Jurkat, Clone E6-1 (cell line): ENCODE measurements at places on chromosomes 5 and 9.

GRCh38 chr9:135707252-135708138, 5.5 kb downstream of the KCNT1 start:
- DNase-seq = no peak

- no peak for DNase-seq
Observed at GRCh38 chr5:162456086-162456485, 388.5 kb downstream of the GABRG2 start.

GRCh38 chr5:170894665-170895064, 32.8 kb downstream of the RANBP17 start:
- DNase-seq = no peak

- DNase-seq = peak; percentile 70
Observed at GRCh38 chr9:76403352-76403751, 9.1 kb upstream of the RFK start.

GRCh38 chr5:150035139-150035895, 34.8 kb downstream of the HMGXB3 start:
- no peak for DNase-seq

GRCh38 chr5:91307048-91307447, 76.1 kb downstream of the ARRDC3 start:
- DNase-seq = no peak

DNA sequence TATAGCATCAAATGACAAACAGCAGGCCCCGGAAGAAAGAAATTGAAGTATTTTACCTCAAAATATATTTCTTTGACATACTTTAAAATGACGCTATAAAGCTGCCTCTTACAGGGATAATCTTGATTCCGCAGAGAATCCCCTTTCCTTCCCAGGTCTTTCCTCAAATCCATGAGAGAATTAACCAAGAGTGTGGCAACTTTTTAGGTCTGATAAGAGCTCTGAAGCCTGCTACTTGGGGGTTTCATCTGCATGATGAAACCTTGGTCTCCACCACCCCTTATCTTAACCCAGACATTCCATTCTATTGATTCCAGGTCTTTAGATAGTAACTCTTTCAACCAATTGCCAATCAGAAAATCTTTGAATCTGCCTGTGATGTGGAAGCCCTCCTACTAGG, 173.8 kb downstream of the CEMIP2 start:
- no peak for DNase-seq

DNA sequence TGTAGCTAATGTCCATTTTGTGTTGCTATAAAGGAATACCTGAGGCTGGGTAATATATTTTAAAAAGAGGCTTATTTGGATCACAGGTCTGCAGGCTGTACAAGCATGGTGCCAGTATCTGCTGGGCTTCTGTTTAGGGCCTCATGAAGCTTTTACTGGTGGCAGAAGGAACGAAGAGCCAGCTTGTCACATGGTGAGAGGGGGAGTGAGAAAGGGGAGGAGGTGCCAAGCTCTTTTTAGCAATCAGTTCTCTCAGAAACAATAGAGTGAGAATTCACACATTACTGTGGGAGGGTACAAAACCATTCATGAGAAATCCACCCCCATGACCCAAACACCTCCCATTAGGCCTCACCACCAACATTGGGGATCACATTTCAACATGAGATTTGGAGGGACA, 340.9 kb downstream of the RASEF start:
- no peak for DNase-seq

DNA sequence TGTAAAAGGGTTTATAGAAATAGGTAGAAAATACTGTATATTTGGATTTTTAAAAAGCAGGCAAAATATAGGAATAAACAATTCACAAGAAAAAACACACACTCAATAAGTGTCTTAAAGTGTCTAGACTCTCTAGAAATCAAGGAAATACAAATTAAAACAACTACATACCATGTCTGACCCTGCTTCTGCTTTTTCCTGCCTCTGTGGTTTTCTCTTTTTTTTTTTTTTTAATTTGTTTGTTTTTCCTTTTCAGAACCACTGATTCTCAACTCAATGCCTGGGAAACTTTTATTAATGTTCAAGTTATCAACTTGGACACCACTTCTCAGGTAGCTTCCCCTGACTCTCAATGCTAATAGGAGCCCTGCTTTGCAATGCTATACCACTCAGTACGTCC, 25.5 kb upstream of the TAS2R1 start:
- no peak for DNase-seq

- no peak for DNase-seq
Observed at GRCh38 chr9:134707031-134707680, 65.6 kb downstream of the COL5A1 start.

DNA sequence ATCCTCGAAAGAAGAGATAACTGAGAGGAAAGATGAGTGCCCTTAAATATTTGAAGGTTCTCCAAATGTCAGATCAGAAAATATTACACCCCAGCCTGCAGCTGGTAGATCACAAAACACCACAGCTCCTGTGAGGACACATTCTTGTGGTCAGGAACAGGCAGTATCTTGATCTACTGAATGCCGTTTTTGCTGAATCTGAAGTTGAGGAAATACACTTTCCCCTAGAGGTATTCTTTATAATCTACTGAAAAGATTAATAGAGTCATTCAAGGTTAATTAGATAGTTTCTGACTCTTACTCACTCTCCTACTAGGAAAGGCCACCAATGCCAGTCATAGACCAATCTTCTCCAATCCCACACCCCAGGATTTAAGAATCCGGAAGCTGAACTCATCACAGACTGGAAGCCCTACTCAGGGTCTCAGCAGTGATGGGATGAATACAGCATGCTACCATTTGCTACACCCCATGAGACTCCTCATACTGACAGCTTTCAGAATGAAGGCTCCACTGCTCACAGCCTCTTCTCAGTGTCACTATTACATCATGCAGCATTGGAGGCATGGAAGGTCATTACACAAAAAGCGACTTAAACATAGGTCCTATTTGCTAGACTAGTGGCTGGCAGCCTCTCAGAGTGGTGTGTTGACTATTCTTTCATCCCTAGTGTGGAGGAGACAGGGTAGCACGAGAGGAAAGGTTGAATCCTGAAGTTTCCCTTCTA, 143.9 kb upstream of the SLC1A3 start:
- DNase-seq = peak; percentile 59

- DNase-seq = no peak
Observed at GRCh38 chr9:131484560-131485185, 18.0 kb upstream of the POMT1 start.

- no peak for DNase-seq
Observed at GRCh38 chr5:378976-379742, 57.6 kb downstream of the AHRR start.

GRCh38 chr9:90251316-90251715, 391.3 kb downstream of the DIRAS2 start:
- DNase-seq = no peak

DNA sequence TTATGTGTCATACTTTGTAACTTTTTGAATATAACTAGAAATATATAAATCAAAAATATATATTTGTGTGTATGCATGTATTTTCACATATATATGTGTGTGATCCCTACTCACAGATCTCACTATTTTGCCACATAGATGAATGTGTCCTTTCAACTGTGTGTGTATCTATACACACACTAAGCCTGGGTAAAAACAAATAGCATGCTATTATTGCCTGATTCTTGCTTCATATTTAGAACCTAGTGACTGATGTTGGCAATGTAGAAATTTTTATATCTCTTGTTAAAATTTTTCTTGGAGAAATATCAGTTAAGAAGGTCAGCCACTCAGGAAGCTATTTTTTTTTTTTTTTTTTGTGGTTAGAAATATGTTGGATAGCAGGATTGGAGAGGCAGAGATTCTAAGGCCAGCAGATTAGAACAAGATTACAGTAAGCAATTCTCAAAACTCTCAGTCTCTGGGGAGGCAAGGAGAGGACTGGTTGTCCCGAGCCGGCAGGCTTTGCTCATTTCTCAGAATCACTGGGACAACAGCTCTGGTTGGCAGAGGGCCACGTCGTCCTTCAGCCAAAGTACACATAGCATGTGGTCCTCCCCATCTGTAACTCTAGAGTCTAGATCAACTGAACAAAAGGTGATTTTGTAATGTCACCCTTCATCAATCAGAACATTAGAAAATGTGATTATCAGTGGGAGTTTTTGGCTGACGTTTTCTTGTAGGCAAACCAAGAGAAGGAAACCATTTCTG, 19.7 kb downstream of the C6 start:
- DNase-seq = no peak

- DNase-seq = no peak
Observed at GRCh38 chr5:126917918-126918614, 112.3 kb downstream of the MARCHF3 start.

DNA sequence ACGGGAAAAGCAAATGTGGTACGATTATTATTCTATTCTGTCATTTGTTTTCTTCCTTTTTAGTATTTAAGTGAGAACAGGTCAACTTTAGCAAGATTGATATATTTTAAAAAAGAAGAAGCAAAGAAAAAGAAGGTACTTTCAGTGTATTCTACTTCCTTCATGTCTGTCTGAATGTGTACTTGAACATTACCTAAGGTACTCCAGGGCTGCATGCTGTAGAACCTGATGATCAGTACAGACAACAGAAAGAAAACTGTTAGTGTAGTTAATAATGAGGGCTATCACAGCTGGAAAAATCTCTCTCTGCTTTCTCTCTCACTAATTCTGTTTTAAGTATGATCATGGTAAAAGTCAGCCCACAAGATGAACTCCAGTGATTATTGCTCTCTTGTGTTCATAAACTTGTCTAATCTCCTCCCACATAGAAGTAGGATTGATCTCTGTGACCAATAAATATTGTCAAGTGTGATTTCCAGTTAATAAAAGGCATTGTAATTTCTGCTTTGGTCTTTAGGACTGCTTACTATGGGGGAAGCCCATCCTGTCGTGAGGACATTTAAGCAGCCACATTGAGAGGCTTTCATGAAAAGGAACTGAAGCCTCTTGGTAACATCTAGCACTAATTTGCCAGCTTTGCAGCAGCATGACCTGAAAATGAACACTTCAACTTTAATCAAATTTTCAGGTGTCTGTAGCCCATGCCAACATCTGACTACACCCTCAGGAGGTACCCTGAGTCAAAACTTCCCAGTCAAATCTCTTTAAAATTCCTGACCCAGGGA, 864.0 kb upstream of the ACO1 start:
- no peak for DNase-seq

- DNase-seq = no peak
Observed at GRCh38 chr5:33936381-33937016, at the start of gene RXFP3. RXFP3 (plus strand) TSS chr5:33936386; CDS start chr5:33936741, 355 bp downstream.

GRCh38 chr5:112548246-112548881, 129.3 kb upstream of the EPB41L4A start:
- no peak for DNase-seq

- no peak for DNase-seq
Observed at GRCh38 chr5:38371596-38371995, 113.2 kb downstream of the EGFLAM start.

GRCh38 chr9:132780230-132781007, 97.7 kb downstream of the AK8 start:
- no peak for DNase-seq

DNA sequence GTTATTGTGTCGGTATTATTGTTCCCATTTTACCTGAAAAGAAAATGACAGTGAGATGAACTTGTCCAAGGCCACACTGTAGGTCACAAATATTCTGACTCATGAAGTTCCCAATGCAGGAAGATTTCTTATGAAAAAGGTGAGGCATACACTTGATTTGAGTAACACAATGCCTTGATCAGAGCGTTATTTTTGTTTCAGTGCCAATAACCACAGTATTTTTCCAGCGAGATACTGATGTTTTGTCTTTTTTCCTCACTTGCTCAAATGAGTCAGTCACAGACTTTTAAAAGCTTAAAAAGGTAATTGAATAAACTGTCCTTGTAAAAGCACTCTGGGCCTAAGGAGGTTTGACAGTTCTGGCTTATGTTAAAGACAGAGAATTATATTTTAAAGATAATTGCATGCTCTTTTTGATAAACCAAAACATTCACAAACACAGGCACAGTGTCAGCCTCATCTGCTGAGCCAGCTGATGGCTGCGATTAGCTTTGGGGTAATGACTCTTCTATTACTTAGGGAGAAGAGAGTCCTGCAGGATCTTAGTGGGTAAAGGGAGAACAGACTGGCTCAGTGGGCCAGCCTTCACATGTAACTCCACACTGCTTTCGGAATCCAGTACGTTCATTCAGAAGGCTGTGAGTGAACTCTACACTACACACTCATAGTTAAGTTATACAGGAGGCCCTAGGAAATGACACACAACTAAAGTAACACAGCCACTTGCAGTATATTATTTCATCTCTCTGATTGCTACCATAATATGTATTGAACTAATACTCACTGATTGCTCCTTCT, 165.5 kb upstream of the CD180 start:
- no peak for DNase-seq

GRCh38 chr5:129074903-129075302, 19.6 kb upstream of the ISOC1 start:
- no peak for DNase-seq

GRCh38 chr9:93065135-93065720, 6.7 kb downstream of the SUSD3 start:
- DNase-seq = no peak

GRCh38 chr9:95936579-95937075, 61.1 kb downstream of the ERCC6L2 start:
- DNase-seq = no peak

DNA sequence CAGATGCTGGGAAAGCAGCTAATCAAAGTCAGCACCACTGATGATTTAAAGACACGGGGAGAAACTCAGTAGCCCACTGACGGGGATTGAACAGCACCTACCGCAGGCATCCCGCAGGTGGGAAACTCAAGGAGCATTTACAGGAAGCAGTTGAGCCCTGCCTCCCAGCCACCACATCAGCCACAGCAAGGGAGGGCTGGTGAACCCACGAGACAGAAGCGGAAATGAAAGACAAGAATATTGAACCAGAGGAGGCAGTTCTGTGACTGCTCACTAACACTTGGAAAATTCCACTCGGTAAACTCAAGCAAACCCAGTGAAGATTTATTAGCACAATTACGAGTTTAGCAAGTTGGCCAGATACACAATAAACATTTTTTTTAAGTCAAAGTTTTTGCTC, 10.6 kb upstream of the FAM163B start:
- DNase-seq = peak; percentile 90

DNA sequence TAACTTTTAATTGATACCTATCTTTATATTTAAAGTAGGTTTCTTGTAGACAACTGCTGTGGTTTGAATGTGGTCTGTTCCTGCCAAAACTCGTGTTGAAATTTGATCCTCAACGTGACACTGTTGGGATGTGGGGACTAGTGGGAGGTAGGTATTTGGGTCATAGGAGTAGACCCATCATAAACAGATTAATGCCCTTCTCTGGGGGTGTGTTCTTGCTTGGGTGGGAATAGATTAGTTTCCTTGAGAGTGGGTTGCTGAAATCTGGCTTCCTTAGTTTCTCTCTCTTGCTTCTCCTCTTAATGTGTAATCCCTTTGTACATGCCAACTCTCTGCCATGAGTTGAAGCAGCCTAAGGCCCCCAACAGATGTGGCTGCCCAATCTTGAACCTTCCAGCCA, 34.6 kb upstream of the IPPK start:
- no peak for DNase-seq

DNA sequence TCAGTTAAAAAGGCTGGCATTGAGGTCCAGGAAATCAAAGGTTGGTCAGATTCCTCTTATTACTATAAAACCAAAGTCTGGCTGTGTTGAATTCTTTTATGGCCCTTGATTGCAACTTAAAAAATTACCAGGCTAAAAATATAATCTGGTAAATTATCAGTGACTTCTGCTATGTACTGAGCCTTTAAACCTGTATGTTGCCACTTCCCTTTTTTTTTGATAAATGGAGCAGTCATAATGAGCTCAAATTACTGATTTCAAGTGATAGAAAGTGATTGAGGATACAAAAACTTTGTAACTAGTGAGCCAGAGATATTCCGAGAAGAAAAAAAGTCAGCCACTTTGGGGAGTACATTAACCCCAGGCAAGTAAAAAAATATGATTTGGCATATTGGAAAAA, 100.1 kb downstream of the GIN1 start:
- DNase-seq = no peak
